Epithelial cell of umbilical artery (primary cell): ENCODE measurements at places on chromosomes 11 and 22. TPM values are rescaled to one million over a fixed set of nuclear protein-coding genes. Genes with fewer than 3 reads are reported as not detected.

ANO5 gene
- 4.9 and 6.2 TPM in 2 replicates for total RNA-seq

DMC1 gene
- total RNA-seq: 1.6 and 3.6 TPM in 2 replicates

OR8D4 gene
- under 0.01 TPM in 1 of 2 replicates, not detected in the other for total RNA-seq

RAB36 gene
- 1.6 and 2.4 TPM in 2 replicates for total RNA-seq

MFRP gene
- total RNA-seq: under 0.01 and 0.15 TPM in 2 replicates

CNTF gene
- total RNA-seq: 0.97 and 1.8 TPM in 2 replicates

PHF21A gene
- total RNA-seq: 4.2 and 7.4 TPM in 2 replicates

GLYAT gene
- not detected in 2 replicates for total RNA-seq

CCDC81 gene
- 1.2 and 2.6 TPM in 2 replicates for total RNA-seq

TMEM45B gene
- 0.46 and 0.65 TPM in 2 replicates for total RNA-seq

GP1BB gene
- total RNA-seq: 1.6 TPM in 1 of 2 replicates, not detected in the other

SCGB1C1 gene
- not detected in 2 replicates for total RNA-seq

GPHA2 gene
- total RNA-seq: not detected in 2 replicates

TBX1 gene
- 1.5 and 4.2 TPM in 2 replicates for total RNA-seq

PKDREJ gene
- not detected in 2 replicates for total RNA-seq

PRDM11 gene
- 6.5 and 10.8 TPM in 2 replicates for total RNA-seq

PVALB gene
- not detected in 2 replicates for total RNA-seq

CNTN5 gene
- total RNA-seq: not detected in 2 replicates

YAP1 gene
- 26.0 and 26.6 TPM in 2 replicates for total RNA-seq

CBX7 gene
- 1.3 and 3.2 TPM in 2 replicates for total RNA-seq

IRAG1 gene
- under 0.01 and 0.46 TPM in 2 replicates for total RNA-seq

DEPDC5 gene
- total RNA-seq: 8.4 and 12.6 TPM in 2 replicates

APLNR gene
- total RNA-seq: not detected in 2 replicates

CRYBB1 gene
- total RNA-seq: not detected in 2 replicates

CNGA4 gene
- under 0.01 TPM in 1 of 2 replicates, not detected in the other for total RNA-seq

RAC2 gene
- total RNA-seq: 8.8 and 19.5 TPM in 2 replicates

TSG101 gene
- 36.8 and 48.7 TPM in 2 replicates for total RNA-seq

PLA2G3 gene
- total RNA-seq: 0.65 and 0.76 TPM in 2 replicates

KRTAP5-7 gene
- total RNA-seq: not detected in 2 replicates

C11orf87 gene
- total RNA-seq: not detected in 2 replicates

PTPN5 gene
- not detected in 2 replicates for total RNA-seq

IGSF22 gene
- not detected in 2 replicates for total RNA-seq

WNT7B gene
- total RNA-seq: under 0.01 TPM in 1 of 2 replicates, not detected in the other

OPCML gene
- total RNA-seq: not detected in 2 replicates

MS4A3 gene
- not detected in 2 replicates for total RNA-seq

MPPED2 gene
- 0.32 TPM in 1 of 2 replicates, not detected in the other for total RNA-seq

CLCF1 gene
- total RNA-seq: 0.61 and 1.3 TPM in 2 replicates

BRD1 gene
- total RNA-seq: 21.4 and 27.5 TPM in 2 replicates

NUP160 gene
- total RNA-seq: 27.3 and 30.4 TPM in 2 replicates

PARVG gene
- total RNA-seq: 0.15 and 0.32 TPM in 2 replicates

MS4A6E gene
- not detected in 2 replicates for total RNA-seq

DDTL gene
- total RNA-seq: 0.65 TPM in 1 of 2 replicates, not detected in the other

FOLH1 gene
- total RNA-seq: 3.6 and 4.5 TPM in 2 replicates
